Pulmonary artery endothelial cell (primary cell): ENCODE measurements at places on chromosomes 2 and 18. TPM values are rescaled to one million over a fixed set of nuclear protein-coding genes. Genes with fewer than 3 reads are reported as not detected.

PLA2R1 gene
- 19.6 and 25.2 TPM in 2 replicates for total RNA-seq

ARHGEF33 gene
- 0.07 and 0.11 TPM in 2 replicates for total RNA-seq

YES1 gene
- total RNA-seq, result 255 and 276 TPM in 2 replicates

MEMO1 gene
- 48.8 and 52.7 TPM in 2 replicates for total RNA-seq

CRIM1 gene
- total RNA-seq, result 790 and 1,031 TPM in 2 replicates

PRKAG3 gene
- total RNA-seq, result not detected in 2 replicates

ANKRD36B gene
- total RNA-seq, result 34.4 and 45.2 TPM in 2 replicates

CD8B gene
- total RNA-seq, result not detected in 2 replicates

PFN4 gene
- total RNA-seq, result 0.14 and 0.59 TPM in 2 replicates

RAB27B gene
- total RNA-seq, result 0.11 and 0.13 TPM in 2 replicates

KATNAL2 gene
- total RNA-seq, result 0.33 and 0.63 TPM in 2 replicates

GNAL gene
- 0.18 and 0.46 TPM in 2 replicates for total RNA-seq

AGAP1 gene
- 6.5 and 7.2 TPM in 2 replicates for total RNA-seq

RPL31 gene
- 1,062 and 1,689 TPM in 2 replicates for total RNA-seq

AAK1 gene
- total RNA-seq, result 46.3 and 53.9 TPM in 2 replicates

FMNL2 gene
- 26.6 and 27.0 TPM in 2 replicates for total RNA-seq

CCDC141 gene
- under 0.01 TPM in 1 of 2 replicates, not detected in the other for total RNA-seq

APCDD1 gene
- 0.04 and 0.20 TPM in 2 replicates for total RNA-seq

GALR1 gene
- not detected in 2 replicates for total RNA-seq

NRP2 gene
- total RNA-seq, result 43.3 and 82.0 TPM in 2 replicates

SCLY gene
- total RNA-seq, result 24.5 and 42.0 TPM in 2 replicates

GORASP2 gene
- 29.5 and 36.8 TPM in 2 replicates for total RNA-seq

ANO7 gene
- total RNA-seq, result 0.25 and 0.59 TPM in 2 replicates

UPP2 gene
- total RNA-seq, result not detected in 2 replicates

OTOS gene
- total RNA-seq, result not detected in 2 replicates

RIOK3 gene
- 50.1 and 58.6 TPM in 2 replicates for total RNA-seq

CYS1 gene
- 0.04 and 0.07 TPM in 2 replicates for total RNA-seq

PUM2 gene
- total RNA-seq, result 47.5 and 55.4 TPM in 2 replicates

CDK15 gene
- total RNA-seq, result not detected in 2 replicates

TSPYL6 gene
- not detected in 2 replicates for total RNA-seq

SUCLG1 gene
- 52.0 and 77.7 TPM in 2 replicates for total RNA-seq

RNF138 gene
- 37.1 and 46.1 TPM in 2 replicates for total RNA-seq

MDH1B gene
- total RNA-seq, result 0.26 and 0.35 TPM in 2 replicates

STON1 gene
- total RNA-seq, result 7.3 and 10.5 TPM in 2 replicates

UCN gene
- 0.20 and 0.39 TPM in 2 replicates for total RNA-seq

SERPINB2 gene
- total RNA-seq, result 0.71 and 1.1 TPM in 2 replicates

MYOM1 gene
- total RNA-seq, result 0.07 and 0.11 TPM in 2 replicates

ERFE gene
- 0.46 and 0.53 TPM in 2 replicates for total RNA-seq
